Activated T-helper 17 cell treated with anti-CD3 and anti-CD28 coated beads, Interleukin-2, amount 50 U/mL, for 72 hours (primary cell): ENCODE measurements at places on chromosomes 2 and 18.

DNA sequence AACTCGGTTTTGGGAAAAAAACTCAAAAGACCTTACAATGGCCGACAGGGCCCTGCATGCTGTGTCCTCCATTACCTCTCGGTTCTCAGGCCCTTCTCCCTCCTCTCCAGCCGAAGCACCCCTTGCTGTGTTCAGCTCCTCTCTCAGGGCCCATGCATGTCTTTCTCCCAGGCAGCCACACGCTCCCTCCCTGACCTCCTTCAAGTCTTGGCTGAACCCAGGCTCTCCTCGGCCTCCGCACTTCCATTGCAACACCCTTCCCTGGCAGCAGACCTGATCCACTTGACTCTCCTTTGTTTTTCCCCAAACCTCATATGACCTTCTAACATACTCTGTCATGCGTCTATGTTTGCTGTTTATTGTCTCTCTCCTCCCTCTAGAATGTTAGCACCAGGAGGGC is 114.0 kb downstream of the CYP26B1 start:
- peaks cover 8% of the 10 kb centered on the region for H3K27me3 ChIP-seq
- no peaks in the 10 kb centered on the region for H3K36me3 ChIP-seq
- H3K4me3 ChIP-seq = no peak overlapping the region
- no peak for ATAC-seq
- H3K27ac ChIP-seq = no peak overlapping the region
- no peaks in the 10 kb centered on the region for H3K4me1 ChIP-seq

DNA sequence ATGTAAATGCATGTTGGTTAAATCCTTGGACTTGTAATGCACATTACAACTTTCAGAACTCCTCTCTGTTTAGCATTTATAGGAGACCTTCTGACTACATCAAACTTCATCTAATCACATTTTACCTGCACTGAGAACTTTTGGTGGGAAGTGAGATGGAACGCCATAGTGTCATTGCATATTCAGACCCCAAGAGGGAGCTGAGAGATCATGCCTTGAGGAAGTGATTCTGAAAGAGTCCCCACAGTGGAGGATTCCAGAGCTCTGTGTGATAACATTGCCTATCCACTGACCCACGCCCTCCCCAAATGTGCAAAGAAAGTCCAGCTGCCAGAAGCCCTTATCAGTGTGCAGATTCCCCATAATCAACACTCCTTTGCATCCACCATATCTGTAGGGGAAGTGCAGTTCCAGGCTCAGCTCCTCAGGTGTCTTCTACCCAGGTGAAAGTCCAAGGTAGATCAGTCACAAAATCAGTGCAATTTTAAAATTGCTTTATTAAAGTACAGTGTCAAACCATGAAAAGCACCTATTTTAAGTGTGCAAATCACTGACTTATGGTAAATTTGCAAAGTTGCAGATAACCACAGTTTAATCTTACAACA is 212.4 kb downstream of the RPIA start:
- no peaks in the 10 kb centered on the region for H3K4me1 ChIP-seq
- H3K4me3 ChIP-seq = no peak overlapping the region
- H3K27ac ChIP-seq = no peak overlapping the region

DNA sequence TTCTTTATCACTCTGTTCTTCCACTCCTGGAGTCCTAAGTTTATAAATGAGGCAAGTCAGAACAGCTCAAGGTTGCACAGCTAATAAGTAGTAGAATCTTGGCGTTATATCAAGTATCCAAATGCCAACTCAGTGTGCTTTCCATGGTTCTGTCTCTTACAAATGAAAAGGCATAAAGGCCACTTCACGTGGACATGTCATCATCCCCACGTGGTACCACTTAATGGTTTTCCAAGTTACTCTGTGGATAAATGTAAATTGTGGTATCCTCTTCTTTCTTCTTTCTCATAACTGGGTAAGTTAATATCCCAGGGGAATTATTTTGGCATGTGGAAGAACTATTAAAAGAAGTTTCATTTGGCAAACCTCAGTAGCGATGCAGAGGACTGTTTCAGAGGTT is 131.5 kb upstream of the L3MBTL4 start:
- no peaks in the 10 kb centered on the region for H3K36me3 ChIP-seq
- no peaks in the 10 kb centered on the region for H3K27me3 ChIP-seq
- no peak overlapping the region for H3K27ac ChIP-seq
- no peak overlapping the region for H3K4me3 ChIP-seq

GRCh38 chr2:229642371-229642770 is 72.0 kb downstream of the DNER start:
- H3K27me3 ChIP-seq = peaks cover 12% of the 10 kb centered on the region
- no peak overlapping the region for H3K4me3 ChIP-seq

DNA sequence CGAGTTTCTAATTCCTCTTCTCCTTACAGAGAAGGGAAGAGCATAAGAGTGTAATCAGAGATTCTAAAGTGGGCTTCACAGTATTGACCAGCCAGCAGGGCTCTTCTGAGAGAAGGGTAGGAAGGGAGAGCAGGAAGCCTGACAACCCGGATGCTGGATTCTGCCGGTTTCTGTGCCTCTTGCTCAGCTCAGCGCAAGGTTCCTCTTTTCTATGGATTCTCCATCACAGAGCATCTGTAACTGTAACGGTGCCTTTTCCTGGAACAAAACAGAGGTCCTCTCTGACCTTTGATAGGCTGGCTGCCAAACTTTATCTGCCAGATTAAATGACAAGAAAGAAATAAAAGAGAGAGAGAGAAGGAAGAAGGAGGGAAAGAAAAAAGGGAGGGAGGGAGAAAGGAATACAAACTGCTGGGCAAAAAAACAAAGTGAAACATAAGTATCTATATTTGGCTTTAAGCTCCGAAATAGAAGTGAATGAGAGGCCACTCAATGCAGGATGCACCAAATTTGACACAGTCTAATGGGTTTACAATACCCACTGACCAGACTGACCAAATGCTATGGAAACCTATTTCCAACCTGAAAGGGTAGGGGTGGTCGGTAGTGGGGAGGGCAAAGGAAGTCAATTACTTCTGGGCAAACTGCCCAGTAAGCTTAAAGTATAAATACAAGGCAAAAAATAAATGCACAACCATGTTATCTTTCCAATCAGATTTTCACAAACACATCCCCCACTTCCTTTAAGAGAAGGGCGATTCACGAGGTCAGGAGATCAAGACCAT is 59.2 kb downstream of the PIEZO2 start:
- H3K4me3 ChIP-seq = no peak overlapping the region
- H3K27me3 ChIP-seq = peaks cover 14% of the 10 kb centered on the region
- ATAC-seq = no peak
- H3K36me3 ChIP-seq = no peaks in the 10 kb centered on the region

DNA sequence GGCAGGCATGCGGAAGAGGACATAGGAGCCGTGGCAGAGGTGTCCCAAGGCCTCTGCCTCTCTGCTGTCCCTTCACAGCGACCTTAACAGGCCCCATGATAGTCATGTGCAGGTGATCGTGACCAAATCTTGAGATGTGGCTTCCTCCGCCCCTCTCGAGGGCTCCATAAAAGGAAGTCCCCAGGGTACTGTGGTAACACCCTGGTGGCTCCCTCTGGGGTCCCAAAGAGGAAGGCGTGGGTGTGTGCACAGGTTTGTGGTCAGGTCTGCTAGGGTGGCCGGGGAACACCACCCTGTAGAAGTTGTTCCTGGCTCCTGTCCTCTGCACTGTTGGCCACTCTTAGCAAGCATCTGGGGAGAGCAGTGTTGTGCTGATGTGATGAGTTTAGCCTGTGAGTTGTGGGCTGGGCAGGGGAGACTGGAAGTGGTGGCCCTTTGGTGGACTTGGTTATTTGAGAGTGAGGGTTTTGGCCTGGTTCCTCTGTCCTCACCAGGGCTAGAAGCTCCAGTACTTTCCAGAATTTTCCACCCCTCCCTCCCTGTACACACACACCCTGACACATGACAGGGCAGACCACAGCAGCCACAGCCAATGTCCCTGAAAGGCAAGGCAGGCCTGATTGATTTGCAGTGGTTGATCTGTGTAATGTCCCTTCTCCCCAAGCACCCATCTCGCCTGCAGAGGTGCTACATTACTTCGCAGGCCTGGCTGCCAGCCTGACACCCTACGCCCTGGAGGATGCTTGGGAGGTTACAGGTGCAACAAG is 68.9 kb upstream of the BOD1L2 start:
- H3K36me3 ChIP-seq = no peaks in the 10 kb centered on the region
- no peak overlapping the region for H3K4me3 ChIP-seq
- ATAC-seq = peak; percentile 66
- no peaks in the 10 kb centered on the region for H3K4me1 ChIP-seq

GRCh38 chr2:235050980-235051351 is 99.1 kb downstream of the SH3BP4 start:
- no peak for ATAC-seq
- no peaks in the 10 kb centered on the region for H3K36me3 ChIP-seq
- no peak overlapping the region for H3K4me3 ChIP-seq
- no peaks in the 10 kb centered on the region for H3K4me1 ChIP-seq
- no peak overlapping the region for H3K27ac ChIP-seq
- peaks cover 12% of the 10 kb centered on the region for H3K27me3 ChIP-seq

GRCh38 chr18:2423761-2424160 is 147.5 kb downstream of the METTL4 start:
- peaks cover 18% of the 10 kb centered on the region for H3K27me3 ChIP-seq
- no peak for ATAC-seq
- no peaks in the 10 kb centered on the region for H3K36me3 ChIP-seq
- H3K27ac ChIP-seq = no peak overlapping the region
- H3K4me1 ChIP-seq = no peaks in the 10 kb centered on the region
- no peak overlapping the region for H3K4me3 ChIP-seq

DNA sequence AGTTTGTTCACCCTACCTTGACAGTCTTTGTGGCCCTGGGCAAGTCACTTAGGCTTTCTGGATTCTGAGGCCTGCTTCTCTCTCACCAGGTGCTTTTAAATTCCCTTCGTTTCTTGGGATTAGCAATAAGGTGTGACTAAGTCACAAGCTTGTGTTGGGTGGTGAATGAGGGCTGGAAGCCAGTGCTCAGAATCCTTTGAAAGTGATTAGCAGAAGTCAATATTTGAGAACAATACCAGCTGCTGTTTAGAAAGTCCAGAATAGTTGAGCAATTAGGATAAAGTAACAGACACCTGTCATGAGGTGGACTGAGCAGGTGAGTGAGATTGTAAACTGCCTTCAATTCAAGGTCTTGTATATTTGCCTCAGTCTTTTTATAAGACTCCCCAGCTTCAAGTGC is 19.3 kb upstream of the MGAT5 start:
- H3K27me3 ChIP-seq = no peaks in the 10 kb centered on the region
- peak; percentile 6 for ATAC-seq
- peaks cover 79% of the 10 kb centered on the region for H3K4me1 ChIP-seq
- H3K27ac ChIP-seq = peak overlapping the region; percentile 81
- peak overlapping the region; percentile 52 for H3K4me3 ChIP-seq

DNA sequence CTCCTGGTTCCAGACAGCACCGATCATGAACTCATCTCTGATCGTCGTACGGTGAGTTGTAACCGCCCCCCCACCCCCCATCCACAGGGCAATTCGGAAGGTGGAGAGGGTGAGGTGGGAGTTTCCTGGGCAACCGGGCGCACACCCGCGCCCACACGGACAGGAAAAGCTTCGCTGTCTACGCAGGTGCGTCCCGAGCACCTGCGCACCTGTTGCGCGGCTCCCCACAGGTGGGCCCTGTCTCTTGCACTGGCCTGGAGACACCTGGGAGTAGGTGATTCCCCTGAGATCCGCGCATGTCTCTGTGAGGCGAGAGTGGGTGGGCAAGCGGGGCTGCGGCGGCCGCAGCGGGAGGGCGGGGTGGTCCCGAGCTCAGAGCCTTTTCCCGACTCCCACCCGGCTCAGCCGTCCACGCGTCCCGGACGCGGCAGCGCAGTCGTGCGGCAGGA is 459 bp upstream of the ATP6V1C2 start:
- ATAC-seq = no peak
- H3K27me3 ChIP-seq = peaks cover 24% of the 10 kb centered on the region
- H3K27ac ChIP-seq = no peak overlapping the region
- no peaks in the 10 kb centered on the region for H3K4me1 ChIP-seq
- no peaks in the 10 kb centered on the region for H3K36me3 ChIP-seq
- peak overlapping the region; percentile 50 for H3K4me3 ChIP-seq

GRCh38 chr2:204860274-204860673 is 315.0 kb downstream of the PARD3B start:
- no peaks in the 10 kb centered on the region for H3K4me1 ChIP-seq
- no peaks in the 10 kb centered on the region for H3K36me3 ChIP-seq

- no peak overlapping the region for H3K4me3 ChIP-seq
- H3K27me3 ChIP-seq = peaks cover 10% of the 10 kb centered on the region
- no peak overlapping the region for H3K27ac ChIP-seq
- ATAC-seq = no peak
- H3K36me3 ChIP-seq = no peaks in the 10 kb centered on the region
- no peaks in the 10 kb centered on the region for H3K4me1 ChIP-seq
Measured at GRCh38 chr2:216320852-216321251, 51.4 kb downstream of the MARCHF4 start.

GRCh38 chr18:26516964-26517363 is 31.4 kb downstream of the KCTD1 start:
- H3K36me3 ChIP-seq = no peaks in the 10 kb centered on the region
- no peak overlapping the region for H3K27ac ChIP-seq
- no peaks in the 10 kb centered on the region for H3K27me3 ChIP-seq
- ATAC-seq = no peak
- no peaks in the 10 kb centered on the region for H3K4me1 ChIP-seq

GRCh38 chr2:45280794-45281193 is 271.5 kb upstream of the SIX2 start:
- no peaks in the 10 kb centered on the region for H3K36me3 ChIP-seq
- no peak overlapping the region for H3K27ac ChIP-seq
- H3K4me3 ChIP-seq = no peak overlapping the region
- no peaks in the 10 kb centered on the region for H3K4me1 ChIP-seq

DNA sequence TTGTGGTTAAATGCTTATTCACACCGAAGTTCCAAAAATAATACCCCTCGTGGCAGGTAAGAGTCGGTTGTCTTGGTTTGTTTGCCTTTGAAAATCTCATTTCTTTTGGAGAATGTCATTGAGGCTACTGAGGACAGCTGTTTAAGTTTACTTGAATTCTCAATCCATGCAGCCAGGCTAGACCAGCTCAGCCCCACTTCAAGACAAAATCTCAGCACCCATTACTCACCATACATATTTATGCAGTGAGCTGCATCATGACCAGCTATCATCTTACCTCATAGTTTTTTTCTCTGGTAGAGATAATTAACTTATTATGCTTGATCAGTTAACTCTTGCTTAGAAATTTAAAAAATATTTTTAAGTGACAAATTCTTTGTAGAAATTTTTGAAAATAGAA is 115.9 kb downstream of the HAUS1 start:
- H3K27me3 ChIP-seq = no peaks in the 10 kb centered on the region
- H3K4me3 ChIP-seq = no peak overlapping the region
- peaks cover 64% of the 10 kb centered on the region for H3K36me3 ChIP-seq
- H3K4me1 ChIP-seq = peaks cover 51% of the 10 kb centered on the region

GRCh38 chr18:48605408-48605845 is 66.6 kb downstream of the CTIF start:
- no peak for ATAC-seq
- no peaks in the 10 kb centered on the region for H3K36me3 ChIP-seq
- H3K27ac ChIP-seq = no peak overlapping the region
- H3K4me1 ChIP-seq = no peaks in the 10 kb centered on the region
- no peaks in the 10 kb centered on the region for H3K27me3 ChIP-seq

GRCh38 chr2:157245846-157246764 is 11.4 kb upstream of the GALNT5 start:
- peak overlapping the region; percentile 70 for H3K4me3 ChIP-seq
- H3K36me3 ChIP-seq = no peaks in the 10 kb centered on the region
- H3K27ac ChIP-seq = peak overlapping the region; percentile 94
- H3K4me1 ChIP-seq = peaks cover 17% of the 10 kb centered on the region
- no peaks in the 10 kb centered on the region for H3K27me3 ChIP-seq
- peak; percentile 99 for ATAC-seq

GRCh38 chr2:46045888-46046287 is 251.3 kb upstream of the EPAS1 start:
- no peak overlapping the region for H3K4me3 ChIP-seq
- H3K4me1 ChIP-seq = peaks cover 5% of the 10 kb centered on the region
- no peaks in the 10 kb centered on the region for H3K36me3 ChIP-seq
- H3K27ac ChIP-seq = peak overlapping the region; percentile 82
- peak; percentile 83 for ATAC-seq
